CD14-positive monocyte (primary cell): ENCODE measurements at places on chromosomes 4 and X. TPM values are rescaled to one million over a fixed set of nuclear protein-coding genes. Genes with fewer than 3 reads are reported as not detected.
A peak's percentile ranks its signal among the peaks of the same experiment; 100 is the strongest.

Gene MAGIX
- polyA plus RNA-seq: 1.5 and 2.0 TPM in 2 replicates

Gene ZAR1
- polyA plus RNA-seq: not detected

DNA sequence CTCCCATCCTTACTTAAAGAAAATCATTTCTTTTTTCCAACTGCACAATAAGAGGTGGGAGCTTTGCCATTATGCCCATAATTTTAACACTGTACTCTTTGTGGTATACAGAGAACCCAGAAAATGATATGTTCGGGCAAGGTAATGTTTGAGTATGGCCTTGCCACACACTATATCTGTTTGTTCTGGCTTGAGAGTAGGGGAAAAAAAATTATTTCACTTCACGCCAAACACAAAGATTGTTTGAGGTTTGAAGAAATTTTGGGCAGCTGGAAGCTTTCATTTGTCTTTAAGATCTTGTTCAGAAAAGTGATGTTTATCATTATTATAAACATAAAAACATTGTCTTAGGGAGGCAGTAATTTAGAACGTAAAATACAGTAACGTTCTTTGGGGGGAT lies 115.4 kb upstream of the NAP1L5 start:
- H3K4me3 ChIP-seq: no peak overlapping the region
- H3K4me1 ChIP-seq: peaks cover 19% of the 10 kb centered on the region
- no peak for DNase-seq
- no peaks in the 10 kb centered on the region for H3K27me3 ChIP-seq
- no peak overlapping the region for H3K27ac ChIP-seq

Gene TRIM75
- not detected for polyA plus RNA-seq

- DNase-seq: no peak
- no peak overlapping the region for H3K4me3 ChIP-seq
- no peak overlapping the region for H3K27ac ChIP-seq
- H3K36me3 ChIP-seq: no peaks in the 10 kb centered on the region
- H3K27me3 ChIP-seq: no peaks in the 10 kb centered on the region
- H3K4me1 ChIP-seq: no peaks in the 10 kb centered on the region
Observed at GRCh38 chr4:41148292-41148691, 66.0 kb downstream of the APBB2 start.

Gene TASL
- 28.7 TPM for polyA plus RNA-seq

GRCh38 chr4:151624626-151625565 lies 135.9 kb downstream of the GATB start:
- DNase-seq: no peak
- H3K27ac ChIP-seq: no peak overlapping the region
- no peaks in the 10 kb centered on the region for H3K36me3 ChIP-seq
- H3K4me3 ChIP-seq: no peak overlapping the region
- peaks cover 2% of the 10 kb centered on the region for H3K27me3 ChIP-seq

Gene SH2D1A
- 0.24 TPM for polyA plus RNA-seq

GRCh38 chrX:17788439-17788838 lies 51.1 kb downstream of the SCML1 start:
- DNase-seq: peak; percentile 13
- H3K4me3 ChIP-seq: no peak overlapping the region
- H3K4me1 ChIP-seq: no peaks in the 10 kb centered on the region
- no peaks in the 10 kb centered on the region for H3K27me3 ChIP-seq
- H3K27ac ChIP-seq: no peak overlapping the region

GRCh38 chrX:153773218-153773611 lies 7.6 kb upstream of the SRPK3 start:
- no peaks in the 10 kb centered on the region for H3K4me1 ChIP-seq
- no peaks in the 10 kb centered on the region for H3K36me3 ChIP-seq
- DNase-seq: no peak
- H3K4me3 ChIP-seq: no peak overlapping the region

- H3K36me3 ChIP-seq: no peaks in the 10 kb centered on the region
- no peaks in the 10 kb centered on the region for H3K27me3 ChIP-seq
- DNase-seq: no peak
- no peak overlapping the region for H3K27ac ChIP-seq
- H3K4me1 ChIP-seq: no peaks in the 10 kb centered on the region
- no peak overlapping the region for H3K4me3 ChIP-seq
Observed at GRCh38 chr4:80471756-80472155, 136.2 kb downstream of the CFAP299 start.

GRCh38 chrX:44451056-44451455 lies 91.6 kb downstream of the FUNDC1 start:
- H3K4me1 ChIP-seq: no peaks in the 10 kb centered on the region
- H3K27me3 ChIP-seq: peaks cover 11% of the 10 kb centered on the region
- H3K27ac ChIP-seq: no peak overlapping the region
- H3K4me3 ChIP-seq: no peak overlapping the region
- no peaks in the 10 kb centered on the region for H3K36me3 ChIP-seq

DNA sequence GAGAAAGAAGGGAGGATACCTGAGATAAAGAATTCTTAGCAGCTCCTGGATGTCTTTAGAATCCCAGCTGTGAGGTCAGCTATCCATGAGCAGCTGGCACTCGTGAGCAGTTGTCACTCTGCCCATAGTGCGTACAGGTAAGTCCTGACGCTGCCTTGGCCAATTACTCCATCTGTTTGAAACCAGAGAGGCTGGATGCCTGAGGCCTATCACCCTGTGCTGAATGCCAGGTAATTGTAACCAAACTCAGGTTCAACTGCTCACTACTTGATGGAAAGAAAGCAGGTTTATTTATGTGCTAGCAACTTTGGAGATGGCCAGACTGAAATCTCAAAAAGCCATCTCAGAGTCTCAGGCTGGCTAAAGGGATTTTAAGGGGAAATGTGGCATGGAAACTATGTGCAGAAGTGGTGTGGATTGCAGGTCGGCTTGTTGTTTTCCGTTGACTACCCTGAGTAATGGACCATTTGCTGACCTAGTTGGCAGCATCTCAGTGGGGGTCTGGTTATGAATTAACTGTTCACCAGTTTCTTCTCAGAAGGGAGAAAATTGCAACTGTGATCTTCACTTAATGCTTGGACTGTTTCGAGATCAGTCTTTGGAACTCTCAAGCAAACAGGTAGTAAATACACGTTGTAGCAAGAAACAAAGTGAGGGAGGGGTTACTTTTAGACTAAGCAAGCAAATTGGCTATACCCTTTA lies 1614.0 kb upstream of the PCDH10 start:
- DNase-seq: no peak
- H3K36me3 ChIP-seq: no peaks in the 10 kb centered on the region
- H3K4me3 ChIP-seq: no peak overlapping the region
- no peaks in the 10 kb centered on the region for H3K4me1 ChIP-seq
- H3K27me3 ChIP-seq: no peaks in the 10 kb centered on the region
- H3K27ac ChIP-seq: no peak overlapping the region

Gene AFF2
- polyA plus RNA-seq: 1.1 TPM

- H3K36me3 ChIP-seq: no peaks in the 10 kb centered on the region
- H3K27me3 ChIP-seq: no peaks in the 10 kb centered on the region
- H3K4me1 ChIP-seq: peaks cover 10% of the 10 kb centered on the region
- H3K4me3 ChIP-seq: no peak overlapping the region
- H3K27ac ChIP-seq: no peak overlapping the region
- DNase-seq: no peak
Observed at GRCh38 chr4:26252349-26253025, 68.3 kb upstream of the RBPJ start.

GRCh38 chr4:140150886-140151698 lies 2.9 kb downstream of the MAML3 start:
- H3K4me1 ChIP-seq: peaks cover 25% of the 10 kb centered on the region
- H3K4me3 ChIP-seq: peak overlapping the region; percentile 91
- DNase-seq: peak; percentile 86
- no peaks in the 10 kb centered on the region for H3K36me3 ChIP-seq

DNA sequence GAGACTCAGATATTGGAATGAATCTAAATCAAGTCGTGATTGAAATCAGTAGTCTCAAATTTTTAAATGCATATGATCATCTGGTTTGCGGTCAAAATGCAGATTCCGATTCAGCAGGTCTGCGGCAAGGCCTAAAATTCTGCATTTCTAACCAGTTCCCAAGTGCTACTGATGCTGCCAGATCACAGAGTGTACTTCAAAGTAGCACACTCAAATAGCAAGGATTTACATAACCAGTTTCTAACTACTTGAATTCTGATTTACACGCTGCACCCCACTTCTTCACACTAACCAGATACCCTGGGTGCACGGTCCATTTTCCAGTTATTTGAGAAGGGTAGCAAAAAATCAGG lies 752 bp downstream of the MBTPS2 start:
- peak overlapping the region; percentile 78 for H3K4me3 ChIP-seq
- no peak for DNase-seq
- no peaks in the 10 kb centered on the region for H3K27me3 ChIP-seq
- no peak overlapping the region for H3K27ac ChIP-seq
- H3K36me3 ChIP-seq: peaks cover 5% of the 10 kb centered on the region

DNA sequence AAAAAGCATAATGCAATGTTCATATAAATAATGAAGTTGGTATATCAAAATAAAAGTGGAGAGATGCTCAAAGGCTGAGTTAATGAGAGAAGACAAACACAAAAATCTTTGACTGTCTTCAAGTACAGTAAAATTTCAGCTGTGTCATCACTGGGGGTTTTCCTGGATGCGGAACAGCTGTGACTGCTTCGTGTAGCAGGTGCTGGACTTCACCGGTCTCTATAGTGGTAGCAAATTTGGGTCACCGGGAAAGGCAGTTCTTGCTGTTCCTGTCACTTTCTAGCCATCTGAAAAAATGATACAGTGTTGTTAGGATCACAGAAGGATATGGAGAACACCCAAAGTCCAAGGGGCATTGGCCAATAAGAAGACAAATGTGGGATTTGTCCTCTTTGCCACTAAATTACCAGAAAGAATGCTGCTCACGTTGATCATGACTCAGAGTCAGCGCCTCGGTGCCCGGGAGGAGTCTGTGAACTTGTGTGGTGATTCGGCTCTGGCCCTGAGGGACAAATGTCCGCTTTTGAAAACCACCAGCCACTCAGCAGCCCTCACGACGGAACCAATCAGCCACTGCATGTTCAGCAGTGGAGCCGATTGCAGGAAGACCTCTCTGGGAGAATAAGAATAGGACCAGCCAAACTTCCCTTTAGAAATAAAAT lies 230.1 kb upstream of the FAT1 start:
- no peaks in the 10 kb centered on the region for H3K4me1 ChIP-seq
- no peaks in the 10 kb centered on the region for H3K36me3 ChIP-seq
- H3K4me3 ChIP-seq: no peak overlapping the region
- no peak for DNase-seq
- H3K27me3 ChIP-seq: no peaks in the 10 kb centered on the region

- no peaks in the 10 kb centered on the region for H3K4me1 ChIP-seq
- H3K4me3 ChIP-seq: no peak overlapping the region
- H3K27ac ChIP-seq: no peak overlapping the region
- no peak for DNase-seq
- H3K36me3 ChIP-seq: no peaks in the 10 kb centered on the region
Observed at GRCh38 chr4:90537491-90537890, 410.3 kb downstream of the CCSER1 start.

Gene DCX
- polyA plus RNA-seq: not detected

GRCh38 chr4:13917015-13917414 lies 289.5 kb upstream of the BOD1L1 start:
- no peak overlapping the region for H3K4me3 ChIP-seq
- H3K4me1 ChIP-seq: peaks cover 15% of the 10 kb centered on the region
- no peaks in the 10 kb centered on the region for H3K27me3 ChIP-seq
- no peaks in the 10 kb centered on the region for H3K36me3 ChIP-seq
- H3K27ac ChIP-seq: no peak overlapping the region

DNA sequence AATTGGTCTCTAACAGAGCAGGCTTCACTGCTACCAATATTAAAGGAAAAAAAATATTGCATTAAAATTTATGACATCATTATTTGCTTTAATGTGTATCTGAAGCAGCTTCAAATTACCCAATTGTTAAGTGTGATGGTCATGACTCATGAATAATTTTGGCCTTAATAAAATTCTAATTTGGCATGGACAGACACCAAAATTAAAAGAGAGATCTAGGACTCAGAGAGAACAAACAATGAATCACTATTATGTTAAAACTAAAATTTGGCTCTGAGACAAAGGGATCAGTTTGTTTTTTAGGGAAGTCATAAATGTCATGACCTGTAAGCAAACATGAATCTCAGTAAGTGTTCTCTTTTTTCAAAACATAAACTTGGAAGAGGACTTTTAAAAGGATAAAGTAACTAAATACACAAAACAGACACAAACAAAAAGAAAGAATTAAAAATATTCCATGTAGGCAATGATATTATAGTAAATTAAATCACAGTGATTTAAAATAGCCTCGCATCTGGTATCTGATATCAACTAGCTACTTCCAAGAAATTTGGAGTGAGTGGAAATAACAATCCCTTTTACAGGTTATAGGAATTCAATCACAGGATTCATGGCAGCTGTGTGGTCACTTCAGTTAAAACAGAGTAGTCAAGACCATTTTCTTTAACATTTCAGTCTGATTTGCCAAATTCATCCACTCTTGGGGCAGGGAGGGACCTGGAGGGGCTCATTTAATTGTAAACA lies 11.6 kb downstream of the VEGFC start:
- H3K27me3 ChIP-seq: no peaks in the 10 kb centered on the region
- H3K36me3 ChIP-seq: no peaks in the 10 kb centered on the region
- no peak overlapping the region for H3K27ac ChIP-seq
- H3K4me3 ChIP-seq: no peak overlapping the region
- DNase-seq: no peak
- H3K4me1 ChIP-seq: no peaks in the 10 kb centered on the region

DNA sequence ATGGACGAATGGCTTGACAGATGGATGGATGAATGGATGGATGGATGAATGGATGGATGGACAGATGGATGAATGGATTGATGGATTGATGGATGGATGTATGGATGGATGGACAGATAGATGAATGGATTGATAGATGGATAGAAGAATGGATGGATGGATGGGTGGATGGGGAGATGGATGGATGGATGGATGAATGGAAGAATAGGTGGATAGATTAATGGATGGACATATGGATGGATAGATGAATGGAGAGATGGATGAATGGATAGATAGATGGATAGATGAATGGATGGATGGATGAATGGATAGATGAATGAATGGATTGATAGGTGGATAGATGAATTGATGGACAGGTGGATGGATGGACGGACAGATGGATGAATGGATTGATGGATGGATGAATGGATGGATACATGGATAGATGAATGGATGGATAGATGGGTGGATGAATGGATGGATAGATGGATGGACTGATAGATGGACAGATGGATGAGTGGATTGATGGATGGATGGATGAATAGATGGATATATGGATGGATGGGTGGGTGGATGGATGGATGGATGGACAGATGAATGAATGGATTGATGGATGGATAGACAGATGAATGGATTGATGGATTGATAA lies 33.9 kb downstream of the PSAPL1 start:
- no peaks in the 10 kb centered on the region for H3K36me3 ChIP-seq
- H3K4me3 ChIP-seq: no peak overlapping the region
- H3K27ac ChIP-seq: no peak overlapping the region
- no peak for DNase-seq
- H3K27me3 ChIP-seq: no peaks in the 10 kb centered on the region

DNA sequence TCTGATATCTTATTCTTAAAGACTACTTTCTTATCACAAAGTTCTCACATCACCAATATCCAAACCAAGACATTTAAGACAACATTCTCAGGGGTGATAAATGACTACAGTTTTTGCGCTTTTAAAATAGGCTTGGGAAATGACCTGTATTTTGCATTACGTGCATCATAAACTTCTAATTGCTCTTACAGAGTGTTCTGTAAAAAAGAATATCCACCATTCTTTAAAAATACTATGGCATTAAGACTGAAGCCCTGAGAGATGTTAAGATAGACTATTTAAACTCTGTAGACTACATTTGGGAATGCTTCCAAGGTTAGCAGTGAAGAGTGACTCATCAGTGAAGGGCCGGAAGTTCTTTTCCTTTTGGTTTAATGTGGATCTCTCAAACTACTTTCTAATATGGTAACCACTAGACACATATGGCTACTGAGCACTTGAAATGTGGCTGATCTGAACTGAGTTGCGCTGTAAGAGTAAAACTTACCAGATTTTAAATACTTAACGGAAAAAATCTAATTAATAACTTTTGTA lies 518.8 kb upstream of the FTHL17 start:
- no peak overlapping the region for H3K27ac ChIP-seq
- no peak overlapping the region for H3K4me3 ChIP-seq
- H3K27me3 ChIP-seq: no peaks in the 10 kb centered on the region
- no peak for DNase-seq

Gene BEX2
- 0.22 TPM for polyA plus RNA-seq

Gene SLC6A8
- 0.85 TPM for polyA plus RNA-seq
